ENCODE measurements at places on chromosomes 6 and 20.

- no peak for DNase-seq
Observed at GRCh38 chr6:152587473-152587872, 49.7 kb downstream of the SYNE1 start.

DNA sequence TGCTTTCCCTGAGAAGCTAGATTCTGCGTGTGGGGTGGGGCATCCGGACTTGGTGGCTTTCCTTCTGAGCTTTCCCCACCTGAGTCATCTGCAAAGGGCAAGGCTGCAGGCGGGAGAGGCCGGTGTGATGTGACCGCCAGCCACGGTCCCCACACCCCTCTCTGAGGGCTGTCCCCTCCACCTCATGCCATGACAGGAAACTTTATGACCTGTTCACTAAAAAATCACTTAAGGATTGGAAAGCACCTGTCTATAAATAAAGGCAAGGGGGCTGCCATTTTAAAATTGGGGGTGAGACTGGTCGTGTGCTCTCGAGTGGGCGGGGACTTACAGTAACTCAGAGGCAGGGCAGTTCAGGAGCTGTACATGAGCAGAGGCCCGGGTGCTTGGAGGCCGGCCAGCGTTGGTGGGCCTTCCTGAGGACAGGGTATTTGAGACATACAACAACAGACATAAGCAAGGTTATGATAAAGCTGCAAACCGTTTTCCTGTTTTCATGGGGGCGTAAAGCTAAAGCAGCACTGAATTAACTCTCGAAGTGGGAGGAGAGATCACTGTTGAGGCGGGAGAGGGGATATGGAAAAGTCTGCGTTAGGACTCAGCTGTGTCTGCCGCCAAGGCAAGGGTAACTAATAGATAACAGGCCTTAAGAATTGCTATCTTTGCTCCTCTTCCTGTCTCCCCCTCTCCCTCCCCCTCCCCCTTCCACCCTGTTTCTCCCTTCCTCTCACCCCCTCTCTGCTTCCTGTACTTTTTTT is 16.1 kb upstream of the SERPINB1 start:
- no peak for DNase-seq

- no peak for DNase-seq
Observed at GRCh38 chr20:60214901-60215815, 256.9 kb downstream of the CDH26 start.

DNA sequence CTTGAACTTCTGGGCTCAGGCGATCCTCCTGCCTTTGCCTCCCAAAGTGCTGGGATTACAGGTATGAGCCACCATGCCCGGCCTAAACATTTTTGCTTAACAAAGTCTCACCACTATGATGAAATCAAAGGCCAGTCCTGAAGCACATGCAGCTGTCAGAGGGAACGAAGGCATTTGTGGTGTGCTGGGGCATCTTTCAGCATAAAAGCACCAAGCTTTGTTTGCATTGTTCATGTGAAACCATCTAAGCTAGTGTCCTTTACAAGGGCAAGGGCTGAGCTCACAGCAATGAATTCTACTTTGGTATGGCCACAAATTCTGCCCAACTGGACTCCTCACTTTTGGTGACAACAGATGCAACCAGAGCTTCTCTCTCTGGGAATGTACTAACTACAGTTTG is 66.8 kb downstream of the ZFP64 start:
- no peak for DNase-seq

DNA sequence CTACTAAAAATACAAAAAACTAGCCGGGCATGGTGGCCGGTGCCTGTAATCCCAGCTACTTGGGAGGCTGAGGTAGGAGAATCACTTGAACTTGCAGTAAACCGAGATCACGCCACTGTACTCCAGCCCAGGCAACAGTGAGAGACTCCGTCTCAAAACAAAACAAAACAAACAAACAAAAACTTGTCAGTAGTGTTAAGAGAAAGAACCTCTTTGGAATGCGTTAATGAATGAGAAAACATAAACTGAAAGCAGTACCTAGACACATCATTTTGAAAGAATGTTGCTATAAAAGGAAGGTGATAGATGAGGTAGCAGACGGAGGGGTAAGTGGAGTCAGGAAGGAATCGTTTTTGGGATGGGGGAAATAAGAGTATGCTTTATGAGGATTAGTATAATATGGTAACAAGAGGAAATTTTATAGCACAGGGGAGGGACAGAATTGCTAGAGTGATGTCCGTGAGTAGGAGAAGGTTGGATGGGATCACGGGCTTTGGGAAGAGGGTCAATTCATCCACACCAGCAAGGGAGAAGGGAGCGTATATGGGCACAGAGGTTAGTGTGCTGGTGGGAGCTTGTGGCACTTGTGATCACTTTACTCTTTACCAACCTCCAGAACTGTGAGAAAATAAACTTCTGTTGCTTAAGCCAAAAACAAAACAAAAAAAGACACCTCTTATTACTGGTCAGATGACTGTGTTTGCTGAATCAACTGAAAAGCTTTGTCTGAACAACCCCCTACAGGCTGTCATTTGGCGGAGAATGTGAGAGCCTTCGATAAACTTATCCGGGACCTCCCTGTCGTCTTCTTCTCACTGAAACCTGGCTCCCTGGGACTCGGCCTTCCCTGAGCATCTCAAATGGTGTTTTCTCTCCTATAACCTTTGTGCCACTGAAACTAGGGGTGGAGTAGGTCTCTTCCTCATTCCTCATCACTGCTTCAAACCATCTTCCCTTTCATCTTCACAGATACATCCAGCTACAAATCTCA is 48.9 kb upstream of the TFAP2A start:
- no peak for DNase-seq

DNA sequence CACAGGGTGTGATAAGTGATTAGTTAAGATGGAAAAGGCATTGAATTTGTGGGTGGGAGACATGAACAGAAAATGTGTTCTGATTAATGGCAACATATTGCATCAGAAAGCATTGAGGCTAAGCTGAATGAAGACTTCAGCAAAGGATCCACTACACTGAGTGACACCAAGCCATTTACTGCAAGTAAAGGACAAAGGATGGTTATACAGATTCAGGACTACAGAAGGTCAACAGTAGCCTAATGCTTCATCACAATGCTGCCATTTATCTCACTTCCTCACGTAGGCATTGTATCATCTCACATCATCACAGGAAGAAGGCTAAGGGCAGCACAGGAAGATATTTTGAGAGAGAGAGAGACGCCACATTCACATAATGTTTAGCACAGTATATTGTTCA is 398.2 kb downstream of the COL12A1 start:
- DNase-seq = no peak

GRCh38 chr6:160477901-160478300 is 129.7 kb downstream of the SLC22A3 start:
- DNase-seq = no peak

GRCh38 chr6:150435832-150436231 is 67.0 kb downstream of the IYD start:
- no peak for DNase-seq

GRCh38 chr6:155599160-155599559 is 143.5 kb upstream of the NOX3 start:
- DNase-seq = no peak
